Caki2 (cell line): ENCODE measurements at places on chromosomes 12 and 14.

- no peak for DNase-seq
Observed at GRCh38 chr14:59538936-59539335, 37.7 kb downstream of the CCDC175 start.

GRCh38 chr12:13981990-13982389 lies 588 bp upstream of the GRIN2B start:
- DNase-seq = peak; percentile 45

GRCh38 chr12:104640956-104641355 lies 184.2 kb downstream of the CHST11 start:
- DNase-seq = no peak

- DNase-seq = no peak
Observed at GRCh38 chr12:12577786-12578185, 15.1 kb upstream of the DUSP16 start.

DNA sequence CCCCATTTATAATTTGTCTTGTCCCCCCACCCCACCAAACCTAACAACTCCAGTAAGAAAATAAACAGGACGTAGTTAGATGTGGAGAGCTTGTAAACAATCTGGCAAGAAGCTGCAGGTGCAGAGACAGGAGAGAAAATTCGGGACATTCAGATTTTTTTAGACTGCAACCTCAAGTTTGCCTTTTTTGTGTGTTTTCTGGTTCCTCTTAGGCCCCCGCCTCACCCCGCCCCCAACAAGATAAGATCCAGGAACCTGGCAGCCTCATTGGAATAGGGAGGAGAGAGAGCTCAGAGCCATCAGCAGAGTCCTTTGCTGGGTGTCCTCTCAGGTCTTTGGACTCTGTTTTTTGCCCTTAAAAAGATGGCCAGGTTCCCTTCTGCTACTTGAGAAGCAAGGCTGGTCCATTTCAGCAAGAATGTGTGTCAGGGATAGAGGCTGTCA lies 2.9 kb downstream of the HOXC10 start:
- no peak for DNase-seq

- DNase-seq = no peak
Observed at GRCh38 chr14:93548102-93548843, 117.5 kb downstream of the UNC79 start.

- DNase-seq = no peak
Observed at GRCh38 chr12:52235001-52235764, 2.1 kb downstream of the KRT7 start.

DNA sequence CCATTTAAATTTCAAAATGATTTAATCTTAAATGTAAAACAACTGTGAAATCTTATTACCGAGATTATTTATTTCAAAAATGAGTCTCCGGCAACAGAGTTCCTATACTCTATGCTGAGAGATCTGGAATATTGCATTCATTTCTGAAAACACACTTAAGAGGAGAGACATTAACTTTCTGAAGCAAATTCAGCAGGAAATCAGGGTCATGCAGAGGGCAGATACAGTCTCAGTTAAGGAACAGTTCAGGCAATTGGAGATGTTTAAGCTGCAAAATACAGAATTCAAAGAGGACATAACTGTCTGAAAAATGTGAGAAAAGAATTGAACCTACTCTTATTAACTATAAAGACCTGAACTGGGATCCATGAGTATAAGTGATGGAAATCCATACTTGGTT lies 320.7 kb downstream of the PAWR start:
- DNase-seq = no peak

DNA sequence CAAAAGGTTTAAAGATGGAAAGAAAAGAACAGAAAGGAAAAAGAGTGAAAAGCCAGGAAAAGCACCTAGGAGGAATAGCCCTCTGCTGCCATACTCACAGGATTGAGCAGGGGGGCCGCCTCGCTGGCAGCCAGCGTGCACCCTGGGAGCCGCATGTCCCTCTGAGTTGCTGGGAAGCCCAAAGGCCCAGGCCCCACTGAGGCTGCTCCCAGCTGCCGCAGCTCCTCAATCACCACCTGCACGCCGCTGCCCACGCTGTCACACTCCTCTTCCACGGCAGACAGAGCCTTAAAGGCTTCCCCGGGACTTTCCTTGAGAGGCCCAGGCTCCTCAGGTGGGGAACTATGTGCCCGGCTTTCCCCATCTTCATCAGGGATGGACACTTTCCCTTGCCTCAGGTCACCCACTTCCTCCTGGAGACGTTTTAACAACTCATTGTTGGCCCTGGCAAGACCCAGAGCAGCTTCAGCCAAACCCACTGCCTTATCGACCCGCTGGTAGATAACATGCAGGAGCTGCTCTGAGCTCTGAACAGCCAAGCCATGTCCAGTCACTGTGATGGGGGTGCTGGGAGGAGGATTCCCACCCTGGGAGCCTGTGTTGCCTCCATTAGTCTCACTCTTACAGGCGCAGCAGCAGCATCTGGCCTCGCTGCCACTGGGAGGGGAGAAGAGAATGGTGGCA lies 11.5 kb downstream of the C14orf93 start:
- no peak for DNase-seq

GRCh38 chr14:69688299-69688649 lies 76.9 kb downstream of the SUSD6 start:
- DNase-seq = no peak

GRCh38 chr12:43235721-43236120 lies 316.3 kb downstream of the ADAMTS20 start:
- DNase-seq = no peak

DNA sequence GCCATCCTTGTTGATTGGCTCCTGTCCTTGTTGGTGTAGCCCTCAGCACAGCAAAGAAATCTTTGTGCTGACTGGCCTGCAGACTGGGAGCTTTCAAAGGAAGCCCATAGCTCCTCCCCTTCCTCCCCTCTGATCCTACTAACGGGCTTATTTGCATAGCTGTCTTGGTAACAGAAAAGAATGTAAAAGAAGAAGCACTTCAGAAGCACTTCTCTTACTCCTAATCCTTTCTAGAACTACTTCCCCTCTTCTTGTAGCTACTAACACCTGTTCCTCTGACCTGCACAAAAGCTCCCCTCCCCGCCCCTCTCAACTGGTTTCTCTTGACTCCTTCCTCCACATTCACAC lies 14.3 kb upstream of the RIC8B start:
- no peak for DNase-seq

DNA sequence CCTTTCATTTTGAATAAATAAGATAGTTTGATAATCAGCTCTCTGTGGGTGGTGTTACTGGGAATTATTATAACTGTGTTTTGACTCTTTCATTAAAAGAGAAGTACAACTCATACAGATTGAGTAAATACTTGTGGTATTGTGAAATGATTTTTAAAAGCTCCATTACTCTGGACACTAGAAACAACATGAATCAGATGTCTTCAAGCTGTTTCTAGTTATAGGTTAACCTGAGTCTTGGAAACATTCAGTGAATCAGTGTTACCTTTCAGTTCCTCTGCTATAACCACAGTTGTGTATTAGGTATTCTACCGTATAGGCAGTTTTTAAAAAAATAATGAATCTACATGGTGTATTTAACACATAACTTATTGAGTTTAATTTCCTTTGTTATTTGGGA lies 128.4 kb upstream of the SSTR1 start:
- peak; percentile 72 for DNase-seq

- no peak for DNase-seq
Observed at GRCh38 chr12:24230061-24230701, 280.7 kb upstream of the SOX5 start.

GRCh38 chr12:92516277-92516600 lies 186.6 kb upstream of the PLEKHG7 start:
- peak; percentile 59 for DNase-seq

GRCh38 chr14:52776816-52777215 lies 14.6 kb downstream of the GNPNAT1 start:
- DNase-seq = no peak

DNA sequence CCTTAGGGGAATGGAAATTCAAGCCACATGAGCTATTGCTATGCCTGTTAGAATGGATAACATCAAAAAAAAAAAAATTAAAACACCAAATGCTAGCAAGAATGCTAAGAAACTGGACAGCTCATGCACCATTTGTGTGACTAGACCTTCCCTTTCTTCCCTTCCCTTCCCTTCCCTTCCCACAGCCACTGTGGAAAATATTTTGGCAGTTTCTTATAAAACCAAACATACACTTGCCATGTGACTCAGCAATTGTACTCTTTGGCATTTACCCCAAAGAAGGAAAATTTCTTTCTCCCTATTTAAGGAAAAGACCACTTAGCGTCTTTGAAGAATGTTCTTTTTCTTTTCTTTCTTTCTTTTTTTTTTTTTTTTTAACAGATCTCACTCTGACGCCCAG lies 49.1 kb upstream of the FKBP4 start:
- no peak for DNase-seq

DNA sequence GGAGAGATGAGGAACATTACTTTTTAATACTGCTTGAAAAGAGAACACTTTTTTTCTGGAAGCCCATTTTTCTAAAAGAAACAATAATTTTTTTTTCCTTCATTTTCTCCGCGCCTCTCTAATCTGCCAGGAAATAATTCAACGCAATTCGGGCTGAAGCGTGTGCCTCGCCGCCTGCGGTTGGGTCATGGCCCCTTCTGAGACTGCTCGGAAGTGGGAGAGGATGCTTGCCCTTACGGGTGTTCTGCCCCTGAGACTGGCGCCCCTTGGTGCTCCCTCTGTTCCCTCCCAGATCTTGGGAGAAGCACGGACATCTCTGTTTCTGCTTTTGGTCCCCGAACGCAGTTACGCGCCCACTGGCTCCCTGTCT lies 332 bp upstream of the TBC1D30 start:
- no peak for DNase-seq

GRCh38 chr14:56896231-56896630 lies 86.0 kb upstream of the OTX2 start:
- DNase-seq = no peak
